SJSA1 (cell line): ENCODE measurements at places on chromosomes 6 and 20. TPM values are rescaled to one million over a fixed set of nuclear protein-coding genes. Genes with fewer than 3 reads are reported as not detected.

- no peak for DNase-seq
Measured at GRCh38 chr20:24442909-24443308, 26.5 kb upstream of the SYNDIG1 start.

GRCh38 chr20:48627737-48628128 lies 200.1 kb downstream of the PREX1 start:
- no peak for DNase-seq

GRCh38 chr6:10725044-10725443 lies 2.2 kb downstream of the TMEM14C start:
- no peak for DNase-seq

DNA sequence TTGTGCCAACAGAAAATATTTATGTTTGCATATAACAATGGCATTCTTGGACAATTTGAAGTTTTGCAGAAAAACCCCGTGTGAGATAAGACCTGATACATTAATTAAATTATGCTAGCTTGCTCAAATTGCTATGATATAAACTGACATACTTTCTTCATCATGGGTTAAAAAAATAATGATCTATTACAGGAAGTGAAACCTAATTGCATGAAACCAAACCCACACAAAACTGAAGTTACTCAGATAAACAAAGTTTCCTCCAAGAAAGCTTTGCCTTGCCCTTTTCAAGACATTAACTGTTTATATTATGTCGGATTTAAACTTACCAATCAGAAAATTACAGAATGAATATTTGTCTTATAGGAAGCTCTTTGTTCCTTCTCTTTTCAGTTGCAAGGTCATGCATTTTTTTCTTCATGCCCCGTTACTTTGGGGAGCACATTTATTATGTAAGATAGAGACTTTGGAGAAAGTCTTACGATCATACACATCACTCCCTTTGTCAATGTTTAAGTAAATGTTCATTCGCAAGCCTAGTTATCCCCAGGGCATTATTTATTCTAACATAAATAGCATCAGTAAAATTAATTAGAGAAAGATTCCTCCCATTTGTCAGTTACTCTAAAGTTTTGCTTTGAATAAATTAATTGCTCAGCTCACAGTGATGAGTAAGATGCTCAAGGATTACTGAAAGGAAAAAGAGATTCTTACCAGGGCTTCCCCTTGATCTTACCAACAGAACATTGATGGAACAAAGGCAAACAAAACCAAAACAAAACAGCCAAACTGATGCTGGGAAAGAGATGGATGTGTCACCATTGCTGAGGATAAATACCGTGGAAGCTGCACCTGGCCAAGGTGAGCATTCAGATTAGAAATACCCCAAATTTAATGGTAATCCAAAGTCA lies 14.8 kb upstream of the TMEM244 start:
- no peak for DNase-seq

Gene PLCB4
- 4.0 and 9.3 TPM in 2 replicates for total RNA-seq
